EH (cell line): ENCODE measurements at places on chromosomes 1 and 21.
A peak's percentile ranks its signal among the peaks of the same experiment; 100 is the strongest.

DNA sequence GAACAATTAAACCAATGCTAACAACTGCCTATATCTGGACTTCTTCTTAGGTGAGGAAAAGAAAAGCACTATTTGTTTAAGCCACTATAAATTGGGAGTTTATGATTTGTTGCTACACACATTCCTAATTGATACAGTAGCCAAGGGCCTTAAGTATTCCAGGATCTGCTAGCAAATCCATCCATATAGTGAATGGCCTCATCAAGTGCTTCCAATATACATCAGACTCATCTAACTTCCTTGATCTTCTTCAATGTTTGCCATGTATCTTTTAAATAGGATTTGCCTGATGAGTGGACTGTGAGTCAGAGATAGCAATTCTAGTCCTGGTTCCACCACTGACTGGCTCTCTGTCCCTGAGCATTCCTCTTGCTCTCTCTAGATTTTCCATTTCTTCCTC is 430.2 kb downstream of the OMA1 start:
- no peak for DNase-seq

- DNase-seq, result no peak
Measured at GRCh38 chr1:1874901-1875300, 16.0 kb downstream of the GNB1 start.

GRCh38 chr1:118190561-118190960 is 5.5 kb upstream of the SPAG17 start:
- no peak for DNase-seq

GRCh38 chr1:207243442-207244408 is 77.8 kb upstream of the CD55 start:
- no peak for DNase-seq

- DNase-seq, result peak; percentile 27
Measured at GRCh38 chr1:23619299-23620188, 60.2 kb upstream of the ID3 start.

- DNase-seq, result no peak
Measured at GRCh38 chr1:109350182-109350581, 43.4 kb upstream of the MYBPHL start.

- peak; percentile 95 for DNase-seq
Measured at GRCh38 chr1:221439747-221440501, 302.0 kb downstream of the DUSP10 start.

DNA sequence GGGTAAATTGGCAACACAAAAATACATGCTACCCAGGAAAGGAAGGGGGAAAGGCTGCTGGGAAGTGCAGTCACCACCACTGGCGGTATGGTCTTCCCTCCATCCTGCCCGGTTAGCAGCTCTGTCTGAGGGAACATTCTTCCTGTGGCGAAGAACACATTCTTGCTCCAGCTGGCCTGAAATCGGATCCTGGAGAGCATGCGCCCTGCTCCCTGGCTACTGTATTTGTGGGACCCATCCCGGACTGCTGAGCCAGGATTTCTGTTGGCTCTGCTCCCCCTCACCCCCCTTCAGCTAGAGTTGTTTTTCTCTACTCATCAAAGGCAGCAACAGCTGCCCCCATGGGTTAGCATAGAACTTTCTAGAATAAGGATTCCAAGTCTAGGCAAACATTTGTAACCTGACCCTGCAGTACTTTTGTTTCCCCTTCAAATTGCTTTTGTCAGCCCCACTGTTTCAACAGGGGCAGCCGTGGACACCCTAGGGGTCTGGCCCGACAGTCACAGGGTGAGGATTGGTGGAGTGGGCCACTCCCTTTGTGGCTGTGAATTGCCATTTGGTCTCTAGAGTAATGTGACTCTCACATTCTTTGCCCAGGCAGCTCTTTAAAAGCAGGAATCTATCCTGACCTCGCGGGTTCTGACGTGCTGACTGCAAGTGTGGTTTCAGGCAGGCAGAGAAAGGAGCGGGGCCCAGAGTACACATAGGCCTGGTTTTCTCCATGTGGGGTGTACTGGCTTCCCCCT is 157.7 kb downstream of the TOMM20 start:
- DNase-seq, result peak; percentile 98

- peak; percentile 15 for DNase-seq
Measured at GRCh38 chr1:160777486-160778089, 18.4 kb upstream of the LY9 start.

GRCh38 chr1:116508984-116509980 is 61.5 kb downstream of the CD58 start:
- DNase-seq, result peak; percentile 94

DNA sequence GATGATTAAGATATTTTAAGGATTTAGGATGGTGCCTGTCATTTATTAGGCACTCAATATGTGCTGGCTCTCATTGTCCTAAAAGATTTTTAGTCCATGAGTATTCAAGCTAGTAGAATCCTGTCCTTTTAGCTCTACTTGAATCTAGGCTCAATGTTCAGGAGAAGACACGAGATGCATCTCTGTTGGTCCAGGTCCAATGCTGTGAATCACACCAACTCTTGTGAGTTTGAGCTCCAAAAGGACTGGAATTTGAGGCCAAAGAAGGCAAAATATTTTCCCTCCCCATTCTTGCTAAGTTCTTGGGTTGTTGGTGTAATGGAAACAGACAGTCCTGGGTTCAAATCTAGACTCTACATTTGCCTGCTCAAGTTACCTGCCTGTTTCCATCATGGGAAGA is 1.4 kb upstream of the PODN start:
- peak; percentile 97 for DNase-seq

GRCh38 chr1:27293915-27294314 is 28.0 kb upstream of the TMEM222 start:
- DNase-seq, result no peak

- peak; percentile 39 for DNase-seq
Measured at GRCh38 chr1:32893198-32894018, 7.1 kb downstream of the HPCA start.

DNA sequence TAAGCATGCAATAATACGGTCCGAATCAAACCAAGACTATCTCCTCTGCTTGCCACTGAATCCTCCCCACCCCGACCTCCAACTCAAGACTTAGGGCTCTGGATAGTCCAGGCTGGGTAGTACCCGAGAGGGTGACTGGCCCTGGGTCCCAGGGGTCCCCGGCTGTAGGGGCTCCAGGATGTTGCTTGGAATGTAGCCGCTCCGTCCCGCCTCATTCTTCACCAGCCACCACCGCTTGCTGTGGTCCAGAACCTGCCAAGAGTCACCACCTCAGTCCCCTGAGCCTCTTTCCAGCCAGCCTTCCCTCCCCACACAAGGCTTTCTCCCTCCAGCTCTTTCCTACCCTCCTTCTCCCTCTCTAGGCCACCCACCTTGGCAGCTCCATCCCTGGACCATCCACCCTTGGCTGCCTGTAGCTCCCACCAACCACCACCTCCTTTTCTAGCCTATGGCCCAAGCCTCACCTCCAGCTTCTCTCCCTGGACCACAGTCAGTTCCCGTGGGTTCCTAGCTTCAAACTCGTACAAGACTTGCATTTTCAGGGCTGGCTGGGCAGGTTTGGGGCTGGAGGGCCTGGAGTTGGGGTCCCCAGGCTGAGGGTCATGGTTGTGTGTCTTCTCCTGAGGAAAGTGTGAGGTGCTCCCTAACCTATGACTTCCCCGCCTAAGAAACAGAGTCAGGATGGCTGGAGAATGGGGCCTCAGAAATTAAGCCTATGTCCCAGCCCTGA is 10.9 kb upstream of the GSTM3 start:
- no peak for DNase-seq
